ENCODE measurements at places on chromosomes 4 and X.

DNA sequence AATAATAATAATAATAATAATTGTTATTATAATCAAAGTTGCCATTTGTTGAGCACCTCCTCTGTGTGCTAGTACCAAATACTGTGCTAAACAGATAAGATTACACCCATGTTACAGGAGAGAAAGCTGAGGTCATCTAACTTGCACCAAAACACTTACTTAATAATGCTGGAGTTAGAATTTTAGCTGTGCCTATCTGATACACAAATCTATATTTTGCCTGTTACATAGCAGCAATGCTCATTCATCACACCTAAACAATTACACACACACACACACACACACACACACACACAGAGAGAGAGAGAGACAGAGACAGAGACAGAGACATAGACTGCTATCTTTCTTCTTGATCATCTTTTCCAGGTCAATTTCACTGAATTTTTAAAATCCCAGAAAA is 170.9 kb upstream of the KLF3 start:
- no peak for DNase-seq

DNA sequence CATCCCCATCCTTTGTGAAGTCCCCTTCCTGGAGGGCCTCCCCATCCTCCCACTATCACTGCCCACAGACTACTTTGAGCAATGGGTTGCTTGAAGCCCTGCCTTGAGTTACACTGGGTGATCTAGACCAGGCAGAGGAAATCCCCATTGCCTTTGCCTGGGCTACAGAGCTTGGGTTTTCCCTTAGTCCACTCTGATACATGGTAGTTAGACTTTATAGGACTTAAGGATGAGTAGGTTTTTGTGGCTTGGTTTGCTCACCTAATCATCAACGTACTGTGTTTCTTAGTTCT is 56.6 kb downstream of the TMEM131L start:
- DNase-seq = no peak

DNA sequence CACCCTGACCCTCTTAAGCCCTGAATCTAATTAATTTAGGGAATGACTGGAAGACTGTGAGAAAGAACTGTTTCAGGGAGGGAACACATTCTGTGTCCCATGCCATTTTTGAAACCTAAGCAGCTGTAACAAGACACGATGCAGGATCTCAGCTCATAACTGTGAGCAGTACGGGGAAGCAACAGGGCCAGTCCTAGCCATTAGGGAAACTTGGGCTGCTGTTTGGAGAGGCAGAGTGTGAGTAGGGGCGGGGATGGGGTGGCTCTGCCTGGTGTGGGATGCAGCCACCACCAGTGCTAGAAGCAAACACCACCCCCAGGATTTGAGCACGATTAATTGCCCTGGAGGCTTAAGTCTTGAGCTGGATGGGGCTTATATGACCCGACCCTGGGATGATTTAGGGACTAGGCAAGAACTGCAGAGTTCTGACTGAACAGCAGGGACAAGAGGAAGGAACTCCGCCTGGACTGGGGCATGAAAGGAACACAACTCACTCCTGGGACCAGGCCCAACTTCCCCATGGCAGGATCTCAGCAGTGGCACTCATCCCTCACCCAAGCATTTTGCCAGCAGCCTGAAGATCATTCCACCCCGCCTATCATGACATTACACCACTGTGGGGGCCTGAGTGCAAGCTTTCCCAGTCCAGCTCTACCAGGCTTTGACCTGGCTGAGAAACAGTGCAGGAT is 43.1 kb downstream of the ATRX start:
- DNase-seq = no peak

DNA sequence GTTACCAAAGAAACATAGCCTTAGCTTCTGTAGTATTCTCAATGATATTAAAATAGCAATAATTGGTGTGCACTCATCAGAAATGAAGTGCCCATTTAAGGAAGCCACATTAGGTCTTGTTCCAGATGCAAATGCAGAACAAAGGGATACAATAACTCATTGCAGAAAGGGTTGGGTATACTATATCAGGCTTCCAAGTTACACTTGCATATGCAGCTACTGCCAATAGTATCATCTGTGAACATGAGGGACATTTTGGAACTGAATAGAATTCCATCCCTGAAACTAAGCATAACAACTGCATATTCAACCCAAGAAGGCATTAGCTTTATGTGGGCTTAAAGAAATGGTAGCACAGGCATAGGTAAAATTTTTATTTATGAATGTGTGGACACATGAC is 167.8 kb downstream of the ANTXR2 start:
- no peak for DNase-seq

DNA sequence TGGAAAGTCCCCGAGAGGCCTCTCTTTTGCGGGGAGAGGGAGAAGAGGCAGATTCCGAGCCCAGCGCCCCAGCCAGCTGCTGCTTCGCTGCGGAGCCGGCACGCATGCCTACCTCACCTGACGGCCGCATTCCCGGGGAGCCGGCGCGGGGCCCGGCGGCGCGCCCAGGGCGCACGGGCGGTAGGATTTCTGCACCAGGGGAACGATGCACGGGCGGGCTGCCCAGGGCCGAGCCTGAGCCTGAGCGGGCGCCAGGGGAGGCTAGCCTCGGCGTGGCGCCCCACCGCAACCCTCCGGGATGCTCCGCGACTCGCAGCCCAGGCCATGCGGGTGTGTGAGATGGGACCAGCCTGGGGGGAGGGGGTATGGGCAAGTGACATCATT is 81.3 kb upstream of the SCML1 start:
- DNase-seq = no peak

- no peak for DNase-seq
These were observed 58.4 kb upstream of the XAGE1A start for GRCh38 chrX:52437212-52437611.

GRCh38 chr4:68319040-68319439 is 30.9 kb downstream of the YTHDC1 start:
- DNase-seq = no peak

DNA sequence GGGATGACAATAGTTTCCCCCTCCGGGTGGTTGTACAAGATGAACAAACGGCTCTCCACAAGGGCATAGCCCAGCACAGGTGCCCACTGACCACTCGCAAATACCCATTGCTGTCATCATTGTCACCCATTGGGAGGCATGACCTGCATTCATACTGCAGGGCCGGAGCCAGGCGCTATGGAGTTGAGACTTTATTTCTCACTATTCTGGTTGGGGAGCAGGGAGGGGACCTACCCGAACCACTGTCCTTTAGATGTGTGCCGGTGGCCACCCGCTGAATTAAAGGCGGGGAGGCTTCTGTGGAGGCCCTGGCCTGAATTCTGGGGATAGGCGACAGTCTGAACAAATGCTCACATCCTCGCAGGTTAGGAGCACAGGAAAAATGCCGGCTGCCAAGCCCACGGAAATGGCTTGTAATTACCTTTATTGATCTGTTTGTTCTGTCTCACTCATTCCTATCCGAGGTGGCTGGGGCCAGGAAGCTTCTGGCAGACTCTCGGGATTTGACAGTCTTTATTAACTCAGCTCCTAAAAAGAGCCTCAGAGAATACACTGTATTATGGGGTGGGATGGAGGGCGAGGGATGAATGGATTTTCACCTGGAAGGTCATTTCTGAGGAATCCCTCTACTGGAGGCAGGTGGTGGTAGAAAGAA is 125.1 kb upstream of the PSAPL1 start:
- no peak for DNase-seq

GRCh38 chr4:26289401-26289800 is 31.4 kb upstream of the RBPJ start:
- DNase-seq = no peak

- no peak for DNase-seq
These were observed 700 bp downstream of the SLC26A1 start for GRCh38 chr4:992297-993110.

All from NCI-H1694 treated with DMSO at 0.1 percent for 48 hours (cell line).